ENCODE measurements at places on chromosomes 3 and 15. TPM values are rescaled to one million over a fixed set of nuclear protein-coding genes. Genes with fewer than 3 reads are reported as not detected.

Gene GPR176
- polyA plus RNA-seq = 17.1 TPM

Gene CLRN1
- not detected for polyA plus RNA-seq

Gene FILIP1L
- polyA plus RNA-seq = 19.5 TPM

GRCh38 chr3:37144806-37145205 is 29.6 kb downstream of the LRRFIP2 start:
- DNase-seq = no peak

DNA sequence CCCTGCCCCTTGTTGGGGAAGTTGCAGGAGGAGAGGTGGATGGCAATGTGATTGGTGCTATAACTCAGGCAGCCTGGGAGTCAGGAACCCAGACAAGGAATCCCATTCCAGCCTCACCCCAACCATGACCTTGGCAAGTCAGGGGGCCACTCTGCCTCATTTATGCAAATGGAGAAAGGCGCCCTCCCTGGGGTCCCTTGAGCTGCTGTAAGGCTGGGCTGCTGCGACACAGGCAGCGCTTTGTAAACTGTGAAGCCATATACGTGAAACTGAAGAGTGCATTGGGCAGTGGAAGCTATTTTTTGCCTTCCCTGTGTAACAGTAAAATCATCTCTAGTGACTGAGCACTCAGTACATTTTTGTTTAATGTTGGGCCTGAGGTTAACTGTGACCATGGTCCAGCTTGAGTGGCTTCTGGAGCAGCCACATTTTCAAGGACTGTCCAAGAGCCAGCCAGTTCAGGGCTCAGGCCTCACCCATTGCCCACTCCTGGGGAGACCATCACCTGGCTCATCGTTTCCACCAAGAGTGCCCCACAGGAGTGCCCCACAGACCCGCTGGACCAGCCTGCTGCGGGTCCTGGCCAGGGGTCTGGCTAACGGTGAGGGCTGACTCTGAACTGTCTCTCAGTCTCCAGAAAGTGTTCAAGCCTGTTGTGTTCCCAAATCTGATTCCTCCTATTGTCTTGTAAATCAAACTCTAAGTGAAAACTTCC is 27.9 kb downstream of the KIF7 start:
- no peak for DNase-seq

GRCh38 chr3:10219737-10220136 is 28.5 kb upstream of the TATDN2 start:
- DNase-seq = no peak

DNA sequence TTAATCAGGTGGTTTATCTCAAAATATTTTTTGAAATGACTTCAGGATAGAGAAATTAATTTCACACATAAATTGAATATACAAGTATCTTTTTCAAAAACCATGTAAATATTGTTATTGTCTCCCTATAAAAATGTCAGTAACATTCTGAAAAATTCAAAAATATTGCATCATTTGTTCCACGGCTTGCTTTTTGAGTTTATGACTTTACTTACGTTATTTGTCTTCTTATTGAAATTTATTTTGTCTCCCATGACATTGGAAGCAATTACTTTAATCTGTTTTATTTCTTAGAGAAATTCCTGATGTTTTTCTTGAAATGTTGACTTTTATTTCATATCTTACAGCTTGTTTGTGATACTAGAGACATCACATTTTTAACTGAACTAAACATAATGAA is 56.9 kb upstream of the P2RY1 start:
- no peak for DNase-seq

- DNase-seq = no peak
These were observed 144.1 kb upstream of the HES1 start for GRCh38 chr3:193991666-193992424.

- no peak for DNase-seq
These were observed 7.6 kb upstream of the NR2E3 start for GRCh38 chr15:71802770-71803169.

DNA sequence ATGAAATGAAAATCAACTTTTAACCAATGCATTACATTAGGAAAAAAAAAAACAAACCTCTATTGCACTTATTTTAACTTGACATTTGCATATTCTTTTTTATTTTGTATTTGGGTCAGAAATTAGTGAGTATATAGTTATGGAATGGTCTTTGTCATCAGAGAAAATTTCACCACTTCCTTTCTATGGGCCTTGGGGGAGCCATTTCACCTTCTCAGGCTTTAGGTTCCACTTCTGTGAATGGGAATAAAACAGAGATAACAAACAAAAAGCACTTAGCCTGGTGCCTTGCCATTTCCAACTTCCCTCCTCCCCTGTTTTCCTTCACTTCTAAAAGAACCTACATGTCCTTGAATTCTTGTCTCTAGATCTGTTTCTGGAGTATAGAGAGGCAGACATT is 168.0 kb upstream of the STT3B start:
- no peak for DNase-seq

DNA sequence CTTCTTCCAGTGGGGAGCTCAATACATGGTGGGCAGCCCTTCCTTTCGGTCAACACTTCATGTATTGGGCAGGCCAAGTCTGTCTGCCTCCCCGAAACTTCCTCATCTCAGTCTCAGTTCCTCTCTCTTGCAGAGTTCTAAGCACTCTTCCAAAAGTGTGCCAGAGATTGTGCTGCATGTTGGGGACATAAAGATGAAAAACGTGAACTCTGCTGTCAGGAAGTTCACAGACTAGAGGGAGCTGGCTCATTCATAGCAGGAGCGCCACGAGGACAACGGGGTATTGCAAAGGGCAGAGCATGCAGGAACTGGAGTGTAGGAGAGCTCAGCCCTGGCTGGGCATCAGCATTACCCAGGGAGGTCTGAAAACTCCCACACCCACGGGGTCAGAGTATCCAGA is 15.3 kb upstream of the EPHB3 start:
- DNase-seq = no peak

- no peak for DNase-seq
These were observed 21.4 kb upstream of the CCR9 start for GRCh38 chr3:45864760-45865519.

DNA sequence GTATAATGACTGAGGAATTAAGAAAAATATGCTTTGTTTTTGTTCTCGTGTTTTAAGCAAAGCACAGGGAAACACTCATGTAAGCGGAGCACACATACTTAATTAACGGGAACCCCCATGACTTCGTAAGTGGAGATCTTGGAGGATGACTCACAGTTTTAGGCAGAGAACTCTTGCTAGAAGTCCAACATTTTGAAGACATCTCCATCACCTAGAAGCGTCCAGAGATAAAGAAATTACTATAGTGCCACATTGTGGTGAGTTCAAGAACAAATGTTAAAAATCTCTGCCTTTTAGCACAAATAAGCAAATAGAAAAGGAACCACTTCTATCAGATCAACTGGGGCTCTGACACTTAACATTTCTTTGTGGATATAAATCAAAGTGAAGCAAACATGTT is 194.1 kb upstream of the ARHGEF26 start:
- DNase-seq = no peak

GRCh38 chr3:180420804-180421203 is 181.2 kb upstream of the TTC14 start:
- no peak for DNase-seq
